ENCODE measurements at places on chromosomes 6 and 20.

DNA sequence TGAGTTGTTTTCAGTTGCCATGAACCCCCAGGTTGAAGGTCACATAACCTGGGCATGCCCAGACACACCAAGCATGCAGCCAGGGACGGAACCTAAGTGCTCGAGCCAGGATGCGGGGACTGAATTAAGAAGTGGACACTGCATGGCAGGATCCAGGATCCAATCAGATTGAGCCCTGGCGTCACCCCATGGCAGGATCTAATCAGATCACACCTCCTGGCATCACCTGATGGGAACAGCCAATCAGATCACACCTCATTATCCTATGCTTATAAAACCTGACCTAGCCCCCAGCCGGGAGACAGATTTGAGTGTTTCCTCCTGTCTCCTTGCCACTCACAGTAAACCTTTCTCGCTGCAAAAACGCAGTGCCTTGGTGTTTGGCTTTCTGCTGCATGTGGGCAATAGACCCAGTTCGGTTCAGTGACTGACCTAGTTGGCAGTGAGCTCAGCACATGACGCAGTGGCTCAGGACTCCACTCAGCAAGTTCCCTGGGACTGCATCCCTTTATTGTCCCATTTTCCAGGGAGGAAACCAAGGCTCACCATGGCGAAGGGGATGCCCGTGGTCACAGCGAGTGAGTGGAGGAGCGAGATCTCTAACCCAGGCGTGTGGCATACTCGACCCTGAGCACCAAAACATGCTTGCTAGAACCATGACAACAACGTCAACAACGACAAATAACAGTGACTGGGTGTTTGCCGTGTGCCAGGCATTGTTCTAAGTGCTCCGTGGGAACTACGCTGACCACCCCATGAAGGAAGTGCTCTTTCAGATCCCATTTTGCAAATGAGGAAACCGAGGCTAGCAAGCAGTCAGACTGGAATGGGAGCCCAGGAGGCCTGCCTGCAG lies 66.3 kb downstream of the RBM38 start:
- no peak for DNase-seq

DNA sequence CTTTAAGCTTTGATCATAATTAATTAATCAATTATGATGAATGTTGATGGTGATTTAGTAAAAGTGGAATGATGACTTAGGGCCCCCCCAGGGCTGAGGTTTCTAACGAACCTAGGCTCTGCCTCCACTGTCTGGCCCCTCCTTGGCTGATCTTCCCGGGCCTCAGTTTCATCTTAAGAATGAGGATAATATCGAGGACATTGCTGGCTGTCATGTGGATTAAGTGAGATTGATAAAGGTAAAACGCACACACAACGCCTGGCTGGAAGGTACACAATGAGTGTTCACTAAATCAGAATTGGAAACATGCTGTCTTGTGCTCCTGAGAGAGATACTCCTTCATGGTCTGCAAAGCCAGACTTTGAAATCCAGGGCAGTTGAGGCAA lies 5.3 kb upstream of the SULF2 start:
- DNase-seq = no peak

DNA sequence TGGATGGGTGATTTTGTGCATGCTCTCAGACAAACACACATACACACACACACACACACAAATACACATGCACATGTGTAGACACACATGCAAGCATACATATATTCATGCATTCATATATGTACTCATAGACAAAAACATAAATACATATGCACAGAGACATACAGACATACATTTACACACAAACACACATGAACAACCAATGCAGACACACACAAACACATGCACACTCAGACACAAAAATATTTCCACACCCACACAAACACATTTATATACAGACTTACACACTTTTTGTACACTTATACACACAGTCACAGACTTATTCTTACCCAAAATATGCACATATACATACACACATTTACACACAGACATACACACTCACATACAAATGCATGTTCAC lies 94.9 kb upstream of the NKX2-2 start:
- DNase-seq = no peak

DNA sequence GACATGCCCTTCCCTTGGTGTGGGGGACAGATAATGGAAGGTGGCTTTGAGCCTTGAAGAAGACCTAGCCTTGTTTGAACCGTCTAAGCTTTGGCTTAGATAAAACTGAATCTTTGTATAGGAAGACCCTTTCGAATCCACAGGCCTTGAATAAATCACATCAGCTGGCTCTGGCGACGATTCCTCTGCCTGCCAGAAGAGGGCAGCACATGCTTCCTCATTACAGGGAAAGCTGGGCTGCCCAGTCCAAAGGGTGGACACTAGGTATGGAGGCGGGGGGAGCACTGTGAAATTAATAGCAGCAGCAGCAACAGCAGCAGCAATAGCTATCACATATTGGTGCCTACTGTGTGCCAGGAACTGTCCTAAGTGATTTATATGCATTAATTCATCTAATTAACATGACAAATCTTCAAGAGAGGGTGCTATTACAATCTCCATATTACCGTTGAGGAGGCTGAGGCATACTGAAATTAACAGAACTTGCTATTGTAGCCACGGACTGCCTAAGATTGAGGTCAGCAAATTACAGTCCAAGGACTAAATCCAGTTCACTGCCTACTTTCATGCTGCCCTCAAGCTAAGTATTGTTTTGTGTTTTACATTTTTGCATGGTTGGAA lies 85.1 kb downstream of the CLIC5 start:
- peak; percentile 73 for DNase-seq

DNA sequence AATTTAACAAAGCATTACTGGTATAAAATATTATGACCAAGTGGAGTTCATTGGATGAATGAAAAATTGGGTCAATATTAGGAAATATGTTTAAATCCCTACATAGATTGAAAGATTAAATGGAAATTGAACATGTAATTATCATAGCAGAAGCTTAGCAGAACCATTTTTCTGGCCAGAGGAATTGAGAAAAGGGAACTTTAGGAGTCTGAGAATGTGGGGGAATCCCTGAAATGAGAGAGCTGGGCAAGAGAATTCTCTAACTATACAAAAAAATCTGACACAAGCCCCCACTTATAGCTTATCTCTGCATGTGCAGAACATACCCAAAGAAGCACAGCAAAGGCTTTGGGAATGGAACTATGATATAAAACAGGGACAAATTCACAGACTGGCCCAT lies 67.4 kb upstream of the ARHGAP18 start:
- DNase-seq = no peak

GRCh38 chr6:89023591-89024441 lies 56.7 kb upstream of the PNRC1 start:
- no peak for DNase-seq

- peak; percentile 15 for DNase-seq
Measured at GRCh38 chr6:119308048-119308570, 41.5 kb downstream of the MAN1A1 start.

GRCh38 chr20:50610212-50610718 lies 81.1 kb downstream of the RIPOR3 start:
- DNase-seq = no peak

- DNase-seq = no peak
Measured at GRCh38 chr6:88168362-88168761, 2.2 kb upstream of the CNR1 start.

DNA sequence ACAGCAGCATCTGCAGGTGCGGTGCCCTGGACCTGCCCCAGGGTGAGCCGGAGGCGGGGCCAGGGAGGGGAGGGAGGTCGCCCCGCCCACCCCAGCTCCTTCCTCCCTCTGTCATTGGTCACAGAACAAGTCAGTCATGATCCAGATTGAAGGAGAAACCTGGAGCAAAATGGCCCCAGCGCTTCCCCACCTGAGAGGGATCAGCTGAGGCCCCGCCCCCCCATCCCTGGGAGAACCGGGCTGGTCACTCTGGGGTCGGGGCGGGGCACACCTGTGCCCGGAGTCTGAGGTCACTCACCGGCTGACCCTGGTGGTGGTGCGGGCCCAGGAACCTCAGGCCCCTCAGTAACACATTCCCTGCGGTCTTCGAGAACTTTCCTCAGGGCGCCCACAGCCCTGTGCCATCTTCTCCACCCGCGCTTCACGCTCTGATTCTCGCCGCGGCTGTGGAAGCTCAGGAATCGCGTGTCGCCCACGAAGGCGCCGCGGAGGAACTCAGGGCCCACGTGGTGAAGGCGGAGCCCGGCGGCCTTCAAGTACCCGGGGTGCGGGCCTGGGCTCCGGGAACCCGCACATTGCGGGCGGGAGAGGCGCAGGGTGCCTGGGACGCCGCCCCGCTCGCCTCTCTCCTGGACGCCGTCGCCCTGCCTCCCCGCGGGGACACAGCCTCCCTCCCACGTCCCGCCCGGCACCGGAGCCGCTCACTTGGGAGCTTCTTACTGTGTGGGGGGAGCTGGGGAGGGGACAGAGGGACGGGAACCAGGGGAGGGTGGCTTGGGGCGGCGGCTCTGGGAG lies 36.4 kb upstream of the HLA-C start:
- peak; percentile 58 for DNase-seq

DNA sequence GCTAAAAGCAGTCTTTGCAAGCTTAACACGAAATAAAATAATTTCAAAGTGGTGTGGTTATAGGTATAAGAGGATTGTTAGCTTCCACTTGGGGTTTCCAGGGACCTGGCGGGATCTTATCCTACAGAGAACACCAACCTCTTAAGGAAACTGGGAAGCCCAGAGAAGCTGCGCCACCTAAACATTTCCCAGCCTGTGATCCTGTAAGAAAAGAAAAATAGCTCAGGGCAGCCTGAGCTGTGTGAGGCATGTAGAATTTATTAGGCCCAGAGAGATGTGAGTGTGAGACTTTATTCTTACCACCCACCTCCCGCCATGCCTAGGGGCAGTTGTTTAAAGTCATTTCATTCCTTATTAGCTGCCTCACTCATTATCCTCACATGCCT lies 54.1 kb downstream of the CCN2 start:
- no peak for DNase-seq

GRCh38 chr6:36613200-36613995 lies 19.2 kb downstream of the SRSF3 start:
- DNase-seq = no peak

DNA sequence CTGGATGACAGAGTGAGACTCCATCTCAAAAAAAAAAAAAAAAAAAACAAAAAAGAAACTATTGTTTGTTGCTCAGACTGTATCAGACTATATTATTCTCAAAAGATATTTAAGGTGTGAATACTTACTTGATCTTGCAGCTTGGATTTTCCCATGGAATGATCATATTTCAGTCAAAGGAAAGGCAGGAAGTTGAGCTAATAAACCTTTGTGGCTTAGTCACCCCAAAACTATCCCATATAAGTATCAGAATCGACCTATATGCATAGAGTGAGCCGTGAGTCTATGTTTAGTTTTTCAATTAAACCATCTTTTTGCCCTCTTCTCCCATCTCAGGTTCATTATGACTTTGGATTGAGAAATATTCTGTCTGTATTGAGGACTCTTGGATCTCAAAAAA lies 152.6 kb downstream of the DNAH8 start:
- no peak for DNase-seq

- no peak for DNase-seq
Measured at GRCh38 chr6:111591901-111592461, 13.7 kb downstream of the TRAF3IP2 start.

GRCh38 chr6:95109212-95109611 lies 468.1 kb upstream of the MANEA start:
- no peak for DNase-seq

- no peak for DNase-seq
Measured at GRCh38 chr6:160063771-160064413, 57.7 kb upstream of the SLC22A1 start.

GRCh38 chr6:121055572-121056163 lies 278.6 kb downstream of the TBC1D32 start:
- DNase-seq = peak; percentile 47

GRCh38 chr6:38168699-38169098 lies 349.2 kb downstream of the ZFAND3 start:
- no peak for DNase-seq

GRCh38 chr6:13841936-13842335 lies 27.6 kb upstream of the MCUR1 start:
- DNase-seq = no peak

DNA sequence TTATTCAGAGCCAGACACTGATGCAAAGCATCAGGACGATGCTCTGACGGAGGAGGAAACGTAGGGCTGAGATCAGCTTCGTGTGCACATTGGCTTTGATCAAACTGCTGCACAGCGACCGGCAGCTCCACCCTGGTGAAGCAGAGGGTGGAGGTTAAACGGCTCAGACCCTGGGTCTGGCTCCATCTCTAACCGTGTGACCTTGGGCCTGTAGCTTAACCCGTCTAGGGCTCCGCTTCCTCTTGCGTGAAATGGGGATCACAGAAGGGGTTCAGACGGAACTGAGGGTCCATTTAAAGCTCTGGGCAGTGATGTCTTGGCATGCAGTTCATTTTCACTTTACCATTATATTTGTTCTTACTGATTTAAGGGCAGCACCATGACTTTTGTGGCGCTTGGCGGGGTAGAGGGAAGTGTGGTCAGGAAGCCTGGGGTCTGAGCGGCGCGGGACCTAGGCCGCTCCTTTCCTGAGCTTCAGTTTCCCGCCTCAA lies 644 bp downstream of the RBL1 start:
- DNase-seq = peak; percentile 44

DNA sequence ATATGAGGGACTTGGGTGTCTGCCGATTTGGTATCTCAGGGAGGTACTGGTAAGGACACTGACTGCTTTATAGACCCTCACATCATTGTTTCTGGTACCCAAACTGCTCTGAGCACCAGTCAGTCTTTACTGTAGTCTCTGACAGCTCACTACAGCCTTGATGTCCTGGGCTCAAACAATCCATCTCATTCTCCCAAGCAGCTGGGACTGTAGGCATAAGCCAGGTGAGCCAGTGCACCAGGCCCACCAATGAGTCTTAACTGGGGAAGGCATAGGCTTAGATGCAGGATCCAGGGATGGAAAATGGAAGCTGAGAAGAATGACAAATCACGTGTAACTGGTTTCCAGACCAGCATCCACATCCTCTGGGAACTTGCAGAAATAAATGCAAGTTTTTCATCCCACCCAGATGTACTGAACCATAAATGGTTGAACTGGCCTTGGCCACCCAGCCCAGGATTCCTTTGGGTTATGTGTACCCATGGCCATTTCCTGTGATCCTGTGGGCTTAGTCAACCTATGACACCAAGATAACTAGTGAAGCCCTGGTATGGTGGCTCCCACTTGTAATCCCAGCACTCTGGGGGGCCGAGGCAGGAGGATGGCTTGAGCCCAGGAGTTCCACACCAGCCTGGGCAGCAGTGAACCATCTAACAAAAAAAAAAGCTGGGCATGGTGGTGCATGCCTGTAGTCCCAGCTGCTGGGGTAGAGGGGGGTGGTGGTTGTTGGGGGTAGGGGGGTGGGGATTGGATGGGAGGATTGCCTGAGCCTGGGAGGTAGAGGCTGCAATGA lies 5.8 kb downstream of the TUBB start:
- DNase-seq = no peak

GRCh38 chr20:11218173-11218680 lies 544.4 kb upstream of the JAG1 start:
- DNase-seq = no peak

GRCh38 chr6:27066381-27066780 lies 181.1 kb upstream of the PRSS16 start:
- no peak for DNase-seq

- DNase-seq = no peak
Measured at GRCh38 chr6:53584726-53585125, 39.8 kb upstream of the GCLC start.

DNA sequence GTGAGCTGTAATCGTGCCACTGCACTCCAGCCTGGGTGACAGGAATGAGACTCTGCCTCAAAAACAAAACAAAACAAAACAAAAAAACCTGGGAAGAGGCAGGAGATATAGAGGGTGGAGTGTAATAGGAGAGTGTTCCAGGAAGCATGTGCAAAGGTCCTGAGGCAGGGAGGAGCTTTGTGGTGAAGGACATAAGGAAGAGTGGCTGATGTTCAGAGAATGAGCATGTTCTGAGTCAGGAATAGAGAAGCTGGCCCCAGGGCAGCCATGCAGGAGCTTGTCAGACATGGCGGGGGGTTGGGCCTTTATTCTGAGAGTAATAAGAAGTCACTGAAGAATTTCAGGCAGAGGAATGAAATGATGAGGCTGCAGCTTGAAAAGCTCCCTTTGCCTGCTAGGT lies 337.0 kb downstream of the CDH26 start:
- no peak for DNase-seq

Data from urothelium cell line (cell line).